Activated T-helper 17 cell treated with anti-CD3 and anti-CD28 coated beads, Interleukin-2, amount 50 U/mL, for 72 hours (primary cell): ENCODE measurements at places on chromosomes 6 and 20. TPM values are rescaled to one million over a fixed set of nuclear protein-coding genes. Genes with fewer than 3 reads are reported as not detected.

- ATAC-seq = no peak
Observed at GRCh38 chr6:166959911-166960608, 3.7 kb upstream of the RNASET2 start.

DNA sequence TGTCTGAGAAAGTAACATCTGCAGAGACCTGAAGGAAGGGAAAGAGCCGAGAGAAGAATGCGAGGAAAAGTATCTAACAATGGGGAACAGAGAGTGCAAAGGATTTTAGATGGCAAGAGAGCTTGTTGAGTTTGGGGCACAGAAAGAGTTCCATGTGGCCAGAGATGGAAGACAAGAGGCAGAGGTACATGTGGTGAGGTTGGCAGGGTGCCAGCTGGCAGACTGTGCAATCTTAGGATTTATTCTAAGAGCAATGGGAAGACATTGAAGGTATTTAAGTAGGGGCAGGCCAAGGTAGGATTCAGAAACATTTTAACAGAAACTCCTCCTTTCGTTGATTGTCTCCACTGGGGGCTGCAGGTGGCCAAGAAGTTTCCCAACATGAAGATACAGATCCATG is 20.4 kb upstream of the LBP start:
- ATAC-seq = no peak

- ATAC-seq = peak; percentile 82
Observed at GRCh38 chr20:35883778-35884540, 70.3 kb downstream of the SCAND1 start.

DNA sequence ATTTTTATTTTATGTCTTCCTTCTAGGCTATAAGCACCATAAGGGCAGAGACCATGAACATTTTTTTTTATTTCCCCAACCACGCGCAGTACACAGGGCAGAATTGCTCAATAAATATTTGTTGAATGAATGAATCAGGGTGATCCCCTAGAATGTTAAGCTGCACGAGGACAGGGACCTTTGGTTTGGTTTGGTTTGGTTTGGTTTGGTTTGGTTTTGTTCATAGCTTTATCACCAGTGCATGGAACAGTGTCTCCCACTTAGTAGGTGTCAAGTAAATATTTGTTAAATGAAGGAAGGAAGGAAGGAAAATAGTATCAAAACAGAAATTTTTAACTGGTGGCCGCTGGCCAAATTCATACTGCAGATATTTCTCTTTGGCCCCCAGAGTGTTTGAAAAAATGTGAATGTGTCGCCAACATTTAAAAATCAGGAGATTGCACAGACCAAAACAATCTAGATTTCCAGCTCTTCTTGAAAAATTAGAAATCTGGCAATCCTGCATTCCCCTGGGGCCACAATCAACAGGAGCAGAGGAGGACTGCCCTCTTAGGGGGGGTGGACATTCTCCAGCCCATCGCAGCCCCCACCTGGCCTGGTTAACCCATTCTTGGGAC is 205.3 kb downstream of the EYA2 start:
- no peak for ATAC-seq

DNA sequence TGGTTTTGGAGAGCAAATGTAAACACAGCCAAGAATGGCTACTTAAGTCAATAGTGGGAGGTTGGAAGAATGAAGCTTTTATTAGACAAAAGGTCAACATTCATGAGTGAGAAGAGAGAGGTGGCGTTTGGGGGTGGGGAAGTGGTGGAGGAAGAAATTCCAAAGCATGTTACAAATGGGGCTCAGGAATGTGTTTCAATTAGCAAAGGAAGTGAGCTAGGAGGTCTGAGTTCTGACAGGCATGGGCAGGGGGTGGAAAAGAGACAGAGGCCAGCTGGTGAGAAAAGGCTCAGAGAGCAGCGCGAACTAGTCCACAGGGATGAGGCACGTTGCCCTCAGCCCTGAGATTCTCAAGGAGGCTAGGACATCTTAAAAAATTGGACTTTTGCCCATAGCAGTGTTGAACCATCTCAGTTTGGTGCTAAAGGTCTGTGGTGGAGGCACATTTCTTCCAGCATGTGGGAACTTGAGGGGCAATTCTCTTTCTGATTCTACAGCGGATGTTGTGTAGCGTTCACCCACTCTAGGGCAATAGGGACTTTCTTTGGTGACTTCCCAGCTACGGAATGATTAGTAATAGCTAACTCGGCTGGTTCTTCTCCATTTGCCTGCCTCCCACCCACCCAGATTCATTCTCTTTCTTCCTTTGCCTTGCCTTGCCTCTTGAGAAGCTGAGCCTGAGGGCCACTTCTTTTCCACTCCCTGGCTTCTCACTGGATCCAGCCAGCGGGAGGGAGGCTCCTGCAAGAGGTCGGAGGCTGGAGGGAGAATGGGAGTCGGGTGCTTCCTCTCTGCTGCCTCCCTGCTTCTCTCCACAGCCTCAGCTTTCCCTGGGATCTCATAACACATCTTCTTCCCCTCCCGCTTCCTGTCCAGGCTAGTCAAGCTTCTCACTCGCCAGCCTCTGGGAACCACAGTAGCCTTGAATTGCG is 45.1 kb upstream of the NEDD9 start:
- ATAC-seq = peak; percentile 81

DNA sequence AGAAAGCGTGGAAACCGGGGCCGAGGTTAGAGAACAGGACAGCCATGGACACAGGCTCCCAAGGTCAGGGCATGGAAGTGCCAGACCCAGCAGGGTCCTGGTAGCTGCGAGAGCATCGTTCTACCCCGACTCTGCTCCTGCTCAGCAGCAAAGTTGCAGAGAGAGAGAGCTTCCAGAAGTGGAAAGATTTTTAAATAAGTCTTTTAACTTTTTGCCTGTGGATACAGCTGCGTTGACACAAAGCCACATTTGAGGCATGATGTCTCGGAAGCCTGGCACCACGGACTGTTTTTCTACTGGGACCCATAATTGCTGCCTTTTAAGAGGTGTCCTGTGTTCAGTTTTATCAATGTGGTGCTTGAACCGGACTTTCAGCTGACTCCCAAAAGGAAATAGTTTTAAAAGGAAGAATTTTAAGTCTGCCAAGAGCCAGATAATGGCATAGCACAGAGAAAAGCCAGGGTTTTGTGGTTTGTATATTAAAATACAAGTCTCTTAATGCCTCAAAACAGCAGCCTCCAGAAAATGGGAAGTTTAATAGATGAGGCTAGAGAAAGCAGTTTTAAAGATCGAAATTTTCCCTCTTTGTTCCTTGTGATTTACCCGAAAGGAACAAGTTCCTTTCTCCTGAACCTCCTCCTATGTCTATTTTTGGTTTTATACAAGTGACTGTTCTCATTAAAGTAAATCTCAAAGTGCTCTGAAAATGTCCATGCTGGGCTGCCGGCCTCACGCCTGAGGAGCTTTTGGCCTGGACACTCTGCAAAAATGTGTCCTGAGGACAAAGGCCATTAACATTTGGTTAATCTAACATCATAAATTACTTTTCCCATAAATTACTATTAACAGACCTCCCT is 91.5 kb downstream of the RIN2 start:
- no peak for ATAC-seq

- no peak for ATAC-seq
Observed at GRCh38 chr20:46126440-46127056, 8.4 kb downstream of the CD40 start.

- no peak for ATAC-seq
Observed at GRCh38 chr6:150773969-150774368, 91.5 kb upstream of the MTHFD1L start.

- ATAC-seq = no peak
Observed at GRCh38 chr6:138430361-138431145, 26.5 kb downstream of the HEBP2 start.

- ATAC-seq = no peak
Observed at GRCh38 chr20:4036351-4036750, 21.0 kb upstream of the RNF24 start.

- ATAC-seq = no peak
Observed at GRCh38 chr6:36550473-36551000, 3.3 kb upstream of the STK38 start.

DNA sequence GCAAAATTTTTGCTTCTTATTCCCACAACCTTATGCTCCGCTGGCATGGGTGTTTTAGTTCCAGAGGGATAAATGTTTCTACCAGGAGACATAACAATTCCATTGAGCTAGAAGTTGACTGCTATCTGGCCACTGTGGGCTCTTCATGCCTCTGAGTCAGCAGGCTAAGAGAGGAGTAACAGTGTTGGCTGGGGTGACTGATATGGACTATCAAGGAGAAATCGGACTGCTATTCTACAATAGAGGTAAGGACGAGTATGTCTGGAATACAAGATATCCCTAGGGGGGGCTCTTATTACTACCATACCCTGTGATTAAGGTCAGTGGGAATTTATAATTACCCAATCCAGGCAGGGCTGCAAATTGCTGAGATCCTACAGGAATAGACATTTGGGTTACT is 26.9 kb downstream of the FBXO30 start:
- ATAC-seq = no peak

GRCh38 chr6:118148561-118148960 is 241.5 kb downstream of the SLC35F1 start:
- no peak for ATAC-seq

The KHDRBS2 gene
- not detected for total RNA-seq

The OPN5 gene
- total RNA-seq = not detected

The CARMIL1 gene
- total RNA-seq = 3.8 TPM

The GHRH gene
- not detected for total RNA-seq

The CCN5 gene
- total RNA-seq = not detected
